Ureter (tissue), 1 donor: ENCODE measurements at places on chromosomes 1 and 21.

GRCh38 chr1:91036894-91037829, 15.3 kb upstream of the ZNF644 start:
- DNase-seq: no peak

DNA sequence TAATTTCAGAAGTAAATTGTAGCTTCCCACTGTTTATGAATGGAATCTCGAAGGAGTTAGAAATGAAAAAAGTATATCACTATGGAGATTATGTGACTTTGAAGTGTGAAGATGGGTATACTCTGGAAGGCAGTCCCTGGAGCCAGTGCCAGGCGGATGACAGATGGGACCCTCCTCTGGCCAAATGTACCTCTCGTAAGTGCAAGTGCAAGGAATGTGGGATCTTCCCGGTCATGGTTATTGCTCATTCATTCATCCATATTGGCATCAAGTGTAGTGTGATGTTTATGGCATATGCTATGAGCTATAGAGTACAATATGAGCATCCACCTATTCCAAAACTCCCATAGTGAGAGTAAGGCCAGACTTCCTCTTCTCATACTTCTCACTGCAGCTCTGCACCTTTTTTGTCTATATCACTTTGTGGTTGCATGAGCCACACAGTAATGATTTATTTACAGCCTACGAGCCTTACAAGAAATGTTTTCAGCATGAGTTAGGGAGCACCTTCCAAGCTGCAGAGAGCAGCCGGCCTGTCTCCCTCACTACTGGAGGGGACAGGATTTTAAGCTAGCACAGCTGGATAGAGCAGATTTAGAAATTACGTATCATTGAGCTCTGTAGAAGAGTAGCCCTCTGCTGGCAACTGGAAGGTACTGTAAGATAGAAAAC, 24.9 kb upstream of the CR1L start:
- DNase-seq: no peak

DNA sequence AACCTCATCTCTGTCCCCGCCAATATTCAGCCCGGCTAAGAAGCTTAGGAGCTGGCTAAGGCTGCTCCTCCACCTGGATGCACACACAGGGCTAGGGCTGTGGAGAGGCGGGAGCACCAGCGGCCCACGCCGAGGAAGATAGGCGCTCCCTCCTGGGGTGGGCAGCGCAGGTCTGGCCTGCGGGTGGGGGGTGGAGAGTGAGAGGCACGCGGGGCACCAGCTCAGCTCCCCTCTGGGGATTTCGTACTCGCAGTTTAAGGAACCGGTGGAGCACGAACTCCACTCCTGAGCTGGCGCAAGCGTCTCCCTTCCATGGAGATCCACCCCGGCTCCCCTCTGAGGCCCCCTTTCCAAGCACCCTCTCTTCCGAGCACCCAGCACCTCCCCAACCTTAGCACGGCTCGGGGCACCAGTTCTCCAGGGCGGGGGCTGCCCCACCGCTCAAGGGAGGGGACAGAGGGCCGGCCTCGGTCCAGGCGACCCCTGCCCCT, 433 bp upstream of the KAZN start:
- no peak for DNase-seq

GRCh38 chr1:179677882-179678281, 65.2 kb upstream of the FAM163A start:
- DNase-seq: no peak

GRCh38 chr1:212238552-212238951, 46.7 kb upstream of the PPP2R5A start:
- DNase-seq: peak; percentile 73

- no peak for DNase-seq
Observed at GRCh38 chr1:20072771-20073170, 2.8 kb downstream of the PLA2G5 start.

- no peak for DNase-seq
Observed at GRCh38 chr1:25732821-25733220, 67.2 kb upstream of the SELENON start.

- DNase-seq: no peak
Observed at GRCh38 chr21:39670701-39671100, 58.0 kb downstream of the B3GALT5 start.

DNA sequence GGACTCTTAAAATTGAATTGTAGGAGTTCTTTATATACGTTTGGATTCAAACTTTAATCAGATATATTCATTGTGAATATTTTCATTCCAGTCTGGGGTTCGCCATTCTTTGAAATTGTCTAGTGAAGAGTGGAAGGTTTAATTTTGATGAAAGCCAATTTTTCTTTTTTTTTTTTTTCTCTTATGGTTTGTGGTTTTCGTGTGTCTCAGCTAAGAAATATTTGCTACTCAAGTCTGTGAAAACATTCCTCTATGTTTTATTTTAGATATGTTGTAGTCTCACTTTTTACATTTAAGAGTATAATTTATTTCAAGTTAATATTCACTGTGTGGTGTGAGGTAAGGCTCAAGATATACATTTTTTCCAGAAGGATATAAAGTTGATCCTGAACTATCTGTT, 220.5 kb downstream of the KCNT2 start:
- no peak for DNase-seq

DNA sequence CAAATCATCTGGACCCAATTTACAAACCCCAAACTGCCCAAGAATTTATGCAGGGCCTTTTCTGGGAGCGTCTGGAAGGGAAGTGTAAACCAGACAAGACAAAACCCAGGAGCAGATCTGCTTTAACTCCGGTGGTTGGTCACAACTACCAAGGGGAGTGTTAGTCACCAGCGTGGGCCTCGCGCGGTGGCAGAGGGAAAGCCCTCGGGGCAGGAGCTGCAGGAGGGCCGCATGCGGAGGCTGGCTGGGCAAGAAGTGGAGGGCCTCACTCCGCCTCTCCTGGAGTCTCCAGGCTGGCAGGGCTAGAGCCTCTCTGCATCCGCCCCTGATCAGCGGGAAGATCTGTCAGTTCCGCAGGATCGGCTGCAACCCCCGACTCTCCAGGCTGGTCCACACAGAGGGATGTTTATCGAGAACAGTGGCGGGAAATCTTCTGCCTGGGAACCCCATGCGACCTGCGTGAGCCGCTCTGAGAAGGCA, 2.0 kb downstream of the COL24A1 start:
- DNase-seq: peak; percentile 41
